EL (cell line): ENCODE measurements at places on chromosomes 13 and 19.
A peak's percentile ranks its signal among the peaks of the same experiment; 100 is the strongest.

GRCh38 chr13:51687947-51688714 lies 103.9 kb downstream of the WDFY2 start:
- no peak for DNase-seq

GRCh38 chr19:43548706-43549105 lies 15.7 kb downstream of the ZNF575 start:
- no peak for DNase-seq

DNA sequence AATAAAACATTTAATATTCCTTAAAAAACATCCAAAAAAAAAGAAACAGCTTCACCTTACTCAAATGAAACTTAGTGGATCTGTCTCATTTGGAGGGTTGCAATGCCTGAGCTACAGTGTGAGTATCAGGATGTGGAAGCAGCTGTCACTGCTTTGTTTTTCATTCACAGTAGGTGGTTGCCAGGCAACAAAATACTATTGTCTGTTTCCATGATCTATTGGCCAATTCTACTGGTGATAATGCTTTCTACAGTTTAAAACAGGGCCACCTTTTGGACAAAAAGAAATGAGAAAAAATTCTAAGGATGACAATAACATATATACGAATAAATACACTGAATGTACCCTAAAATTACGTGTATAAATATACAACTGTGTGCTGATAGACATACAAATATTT lies 3.0 kb downstream of the ENOX1 start:
- peak; percentile 26 for DNase-seq

- DNase-seq, result no peak
Observed at GRCh38 chr13:75013818-75014217, 468.2 kb downstream of the TBC1D4 start.

GRCh38 chr13:31209841-31210210 lies 10.1 kb downstream of the B3GLCT start:
- DNase-seq, result no peak
